ENCODE measurements at places on chromosomes 4 and X.

- no peak for DNase-seq
Observed at GRCh38 chrX:42933187-42933586, 155.2 kb upstream of the PPP1R2C start.

DNA sequence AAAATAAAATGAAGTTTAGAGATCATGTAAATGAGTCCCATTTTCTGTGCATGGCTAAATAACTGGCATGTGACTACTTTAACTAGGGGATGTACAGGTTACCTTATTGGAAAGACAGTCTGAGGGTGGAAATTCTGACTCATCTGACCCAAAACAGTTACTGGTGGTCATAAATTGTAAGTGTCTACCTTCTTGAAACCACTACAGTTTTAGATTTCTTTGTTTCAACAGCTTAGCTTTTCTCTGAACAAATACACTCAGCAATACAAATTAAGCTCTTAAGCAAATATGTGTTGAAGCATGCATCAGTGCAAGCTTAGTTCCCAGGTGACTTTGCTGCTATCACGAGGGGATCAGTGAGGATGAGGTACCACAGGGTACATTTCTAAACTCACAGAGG, 60.7 kb upstream of the PGM2 start:
- DNase-seq = no peak

DNA sequence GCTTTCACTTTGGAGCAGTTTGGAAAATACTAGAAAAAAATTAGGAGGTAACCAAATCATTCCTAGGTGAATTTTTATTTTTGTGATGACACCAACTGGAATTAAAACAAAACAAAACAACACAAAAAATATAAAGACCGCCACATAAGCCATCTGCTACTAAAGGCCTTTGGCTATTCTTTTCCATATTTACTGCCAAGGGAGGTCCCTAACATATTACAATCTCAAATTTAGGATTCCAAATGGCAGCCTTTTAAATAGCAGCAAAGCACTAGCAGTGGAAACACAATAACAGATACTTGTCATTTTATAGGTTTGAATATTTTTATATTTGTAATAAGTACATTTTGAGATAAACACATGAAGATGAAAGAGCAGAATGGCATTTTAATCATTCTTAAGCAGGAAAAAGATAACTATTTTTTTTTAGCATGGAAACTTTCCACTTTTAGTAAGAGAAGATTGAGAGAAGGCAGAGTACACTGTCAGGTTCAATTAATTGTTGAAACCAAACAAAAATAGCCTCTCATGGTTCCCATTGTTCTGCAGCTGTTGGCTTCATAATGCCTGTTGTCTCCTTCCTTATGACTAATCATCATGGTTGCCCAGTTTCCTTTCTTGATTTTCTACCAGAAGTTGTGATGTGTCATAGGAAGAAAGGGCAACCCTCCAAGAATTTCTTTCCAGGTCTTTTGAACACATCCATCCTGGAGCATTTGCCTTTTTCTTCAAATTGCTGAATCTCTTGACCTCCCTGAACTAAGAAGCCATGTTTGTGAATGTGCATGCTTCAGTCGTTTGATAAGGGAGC, 219.0 kb upstream of the EMCN start:
- peak; percentile 75 for DNase-seq

DNA sequence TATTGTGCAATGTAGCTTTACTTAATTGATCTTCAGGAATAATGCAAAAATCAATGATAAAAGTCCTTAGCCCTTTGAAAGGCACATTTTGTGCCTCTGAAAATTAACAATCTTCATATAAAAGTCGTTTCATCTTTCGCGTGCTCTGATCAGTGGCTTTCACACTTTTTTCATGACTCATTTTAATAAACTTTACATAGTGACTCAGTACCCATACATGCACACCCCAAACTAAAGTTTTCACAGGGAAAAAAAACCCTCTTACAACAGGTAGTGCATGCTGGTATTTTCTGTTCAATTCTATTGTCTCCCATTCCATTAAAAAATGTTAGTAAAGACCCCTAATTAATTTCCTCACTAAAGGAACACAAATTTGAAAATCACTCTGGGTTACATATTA, 21.5 kb downstream of the RWDD4 start:
- no peak for DNase-seq

- DNase-seq = no peak
Observed at GRCh38 chr4:15737255-15737654, 34.4 kb downstream of the BST1 start.

GRCh38 chr4:1983846-1984405, 24.8 kb downstream of the NELFA start:
- no peak for DNase-seq
